Neural progenitor cell (in vitro differentiated cells): ENCODE measurements at places on chromosomes 6 and 20.
A peak's percentile ranks its signal among the peaks of the same experiment; 100 is the strongest.

DNA sequence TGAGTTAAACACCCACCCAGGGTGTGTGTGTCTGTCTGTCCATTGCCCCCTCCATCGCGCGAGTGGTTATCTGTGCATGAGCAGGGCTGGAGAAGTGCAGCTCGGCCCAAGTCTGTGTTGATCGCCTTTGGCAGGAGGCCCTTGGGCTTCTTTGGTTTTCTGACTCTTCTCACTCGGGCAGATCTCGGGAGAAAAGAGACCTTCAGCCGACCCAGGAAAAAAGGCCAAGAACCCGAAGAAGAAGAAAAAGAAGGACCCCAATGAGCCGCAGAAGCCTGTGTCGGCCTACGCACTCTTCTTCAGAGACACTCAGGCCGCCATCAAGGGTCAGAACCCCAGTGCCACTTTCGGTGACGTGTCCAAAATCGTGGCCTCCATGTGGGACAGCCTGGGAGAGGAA is 132.9 kb downstream of the JPH2 start:
- no peak for DNase-seq

DNA sequence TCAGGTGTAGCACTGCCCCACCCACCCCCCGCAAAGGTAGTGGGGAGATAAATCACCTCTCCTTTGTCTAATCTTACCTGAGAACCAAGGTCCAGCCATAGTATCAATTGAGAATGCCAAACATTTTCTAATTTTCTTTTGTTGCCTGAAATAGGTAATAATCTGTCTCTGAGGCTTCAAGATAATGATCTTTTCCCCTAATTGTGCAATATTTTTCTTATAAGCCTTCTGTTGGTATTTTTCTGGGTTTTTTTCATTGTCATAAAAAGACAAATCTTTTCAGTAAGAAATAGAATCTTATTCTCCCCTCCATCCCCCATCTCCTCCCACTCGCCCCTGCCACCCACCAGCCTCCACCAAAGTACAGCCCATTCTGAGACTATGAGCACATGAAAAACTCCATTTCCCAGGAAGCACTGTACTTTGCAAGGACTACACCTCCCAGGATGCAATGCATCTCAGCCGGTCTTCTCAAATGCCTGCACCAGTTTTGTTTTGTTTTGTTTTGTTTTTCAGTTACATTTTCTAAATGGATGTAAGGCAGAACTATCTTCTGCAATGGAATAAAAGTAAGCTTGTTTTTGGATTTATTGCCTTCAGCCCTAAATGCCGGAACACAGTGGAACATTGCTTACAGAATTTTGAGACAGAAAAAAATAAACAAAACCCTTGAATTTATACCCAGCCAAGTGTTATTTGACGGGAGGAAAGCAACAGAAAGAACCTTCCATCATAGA is 268.0 kb downstream of the TFAP2A start:
- DNase-seq: peak; percentile 62

- no peak for DNase-seq
Measured at GRCh38 chr6:148846778-148847761, 100.2 kb downstream of the UST start.

GRCh38 chr6:90160013-90160412 is 136.6 kb downstream of the BACH2 start:
- no peak for DNase-seq

DNA sequence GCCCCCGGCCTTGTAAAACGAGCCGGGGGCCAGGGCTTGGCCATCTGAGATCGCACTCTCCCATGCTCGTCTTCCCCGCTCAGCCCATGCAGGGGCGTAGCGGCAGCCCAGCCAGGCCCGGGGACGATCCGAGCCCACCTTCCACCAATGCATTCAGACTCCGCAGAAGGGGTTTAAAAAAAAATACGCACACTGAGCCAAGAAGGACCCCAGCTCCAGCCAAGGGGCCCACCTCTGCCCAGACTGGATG is 320 bp downstream of the GSTA4 start:
- DNase-seq: no peak

- no peak for DNase-seq
Measured at GRCh38 chr6:155341130-155341828, 27.0 kb upstream of the TFB1M start.

GRCh38 chr6:11944111-11944510 is 68.0 kb upstream of the HIVEP1 start:
- DNase-seq: no peak

DNA sequence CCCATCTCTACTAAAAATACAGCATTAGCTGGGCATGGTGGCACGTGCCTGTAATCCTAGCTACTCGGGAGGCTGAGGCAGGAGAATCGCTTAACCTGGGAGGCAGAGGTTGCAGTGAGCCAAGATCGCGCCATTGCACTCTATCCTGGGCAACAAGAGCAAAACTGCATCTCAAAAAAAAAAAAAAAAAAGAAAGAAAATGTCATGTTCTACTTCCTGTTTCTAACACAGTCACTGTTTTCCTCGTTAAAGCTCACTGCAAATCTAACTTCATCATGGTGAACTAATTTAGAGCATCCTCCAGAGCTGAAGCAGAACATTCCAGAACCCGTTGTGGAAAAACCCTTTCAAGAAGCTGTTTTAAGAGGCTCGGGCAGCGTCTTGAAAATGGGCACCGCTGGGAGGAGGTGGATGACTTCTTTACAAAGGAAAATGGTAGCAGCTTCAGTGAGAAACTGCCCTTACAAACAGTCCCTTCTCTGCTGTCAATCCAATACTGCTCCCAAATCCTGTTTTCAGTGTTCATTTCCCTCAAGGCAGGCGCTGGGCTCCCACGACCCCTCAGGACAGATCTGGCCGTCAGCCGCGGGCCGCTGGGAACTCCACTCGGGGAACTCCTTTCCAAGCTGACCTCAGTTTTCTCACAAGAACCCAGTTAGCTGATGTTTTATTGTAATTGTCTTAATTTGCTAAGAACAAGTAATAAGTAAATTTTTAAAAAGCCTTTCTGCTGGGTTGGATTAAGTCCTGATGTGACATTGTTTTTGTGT is 12.5 kb downstream of the CTSZ start:
- DNase-seq: no peak

- DNase-seq: no peak
Measured at GRCh38 chr6:147704691-147705090, 196.2 kb downstream of the SAMD5 start.

GRCh38 chr6:155126727-155127439 is 131.8 kb downstream of the TIAM2 start:
- no peak for DNase-seq

GRCh38 chr6:146550911-146551310 is 7.3 kb downstream of the RAB32 start:
- no peak for DNase-seq

GRCh38 chr6:88304520-88304919 is 138.4 kb upstream of the CNR1 start:
- no peak for DNase-seq

DNA sequence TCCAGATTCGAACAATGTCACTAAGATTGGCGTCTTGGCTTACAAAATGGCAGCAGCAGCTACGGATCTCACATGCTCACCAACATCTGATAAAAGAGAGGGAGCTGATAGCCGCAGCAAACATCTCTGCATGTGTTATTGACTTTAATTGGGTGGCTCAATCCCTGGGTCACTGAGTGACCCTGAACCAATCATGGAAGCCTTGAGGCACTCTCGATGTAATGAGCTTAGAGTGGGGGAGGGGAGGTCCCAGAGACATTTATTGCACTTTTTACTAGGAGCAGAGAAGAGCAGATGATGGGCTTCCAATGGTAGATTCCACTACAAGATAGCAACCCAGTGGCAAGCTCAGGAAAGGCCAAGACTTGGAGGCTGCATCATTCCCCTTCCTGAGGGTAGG is 238.7 kb downstream of the BMP7 start:
- DNase-seq: no peak

- DNase-seq: no peak
Measured at GRCh38 chr6:10553871-10554270, 32.7 kb downstream of the GCNT2 start.

- DNase-seq: no peak
Measured at GRCh38 chr20:10571313-10571815, 102.4 kb downstream of the JAG1 start.

DNA sequence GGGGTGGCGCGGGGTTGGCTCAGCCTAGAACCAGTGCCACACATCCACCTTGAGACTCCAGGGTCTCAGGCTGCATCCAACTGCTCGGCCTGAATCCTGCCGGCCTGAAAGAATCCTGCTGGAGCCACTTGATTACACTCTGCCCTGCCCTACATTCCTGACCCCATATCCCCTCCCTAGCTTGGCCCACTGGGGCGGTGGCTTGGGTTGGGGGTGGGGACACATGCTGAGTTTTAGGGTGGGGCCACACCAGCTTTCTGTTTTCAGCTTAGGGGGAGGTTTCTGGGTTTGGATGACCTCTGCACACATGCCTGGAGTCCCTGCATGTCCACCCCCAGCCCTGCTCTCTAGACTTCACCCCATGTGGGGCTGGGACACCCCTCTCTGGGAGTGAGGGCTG is 6.8 kb downstream of the ITPR3 start:
- peak; percentile 37 for DNase-seq

GRCh38 chr6:22025468-22026163 is 271.2 kb downstream of the PRL start:
- DNase-seq: peak; percentile 87

GRCh38 chr6:17842014-17842776 is 135.5 kb upstream of the NUP153 start:
- DNase-seq: no peak

- no peak for DNase-seq
Measured at GRCh38 chr6:52909531-52909930, at the start of gene GSTA3. GSTA3 (minus strand) TSS chr6:52909698; CDS start chr6:52905834, 3,864 bp downstream.

DNA sequence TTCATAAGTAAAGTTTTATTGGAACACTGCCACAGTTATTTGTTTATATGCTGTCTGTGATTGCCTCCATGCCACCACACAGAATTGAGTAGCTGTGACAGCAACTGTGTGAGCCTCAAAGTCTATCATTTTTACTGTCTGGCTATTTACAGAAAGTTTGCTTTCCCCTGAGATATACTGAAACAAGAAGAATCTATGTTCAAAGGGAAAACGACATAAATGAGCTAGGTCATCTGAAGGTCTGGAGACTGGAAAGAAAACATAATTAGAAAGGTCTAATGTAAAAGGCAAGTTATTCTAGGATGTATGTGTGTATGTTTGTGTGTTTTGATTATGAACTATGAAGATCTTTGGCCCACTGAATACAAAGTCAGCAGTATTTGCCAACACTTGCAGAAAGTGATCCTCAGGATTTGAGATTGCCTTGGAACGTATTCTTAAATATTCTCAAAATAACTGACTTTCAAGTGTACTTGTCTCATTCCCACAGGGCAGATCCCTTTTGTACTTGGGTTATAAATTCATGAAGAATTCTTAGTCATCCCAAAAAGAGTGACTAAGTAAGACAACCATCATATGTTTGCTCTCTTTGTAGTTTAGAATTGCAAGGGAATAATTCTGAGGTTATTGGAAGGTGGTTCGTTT is 677.7 kb downstream of the DOK5 start:
- DNase-seq: no peak

- no peak for DNase-seq
Measured at GRCh38 chr6:35358086-35358485, 15.7 kb downstream of the PPARD start.

GRCh38 chr6:129446272-129447197 is 263.4 kb downstream of the ARHGAP18 start:
- DNase-seq: no peak

DNA sequence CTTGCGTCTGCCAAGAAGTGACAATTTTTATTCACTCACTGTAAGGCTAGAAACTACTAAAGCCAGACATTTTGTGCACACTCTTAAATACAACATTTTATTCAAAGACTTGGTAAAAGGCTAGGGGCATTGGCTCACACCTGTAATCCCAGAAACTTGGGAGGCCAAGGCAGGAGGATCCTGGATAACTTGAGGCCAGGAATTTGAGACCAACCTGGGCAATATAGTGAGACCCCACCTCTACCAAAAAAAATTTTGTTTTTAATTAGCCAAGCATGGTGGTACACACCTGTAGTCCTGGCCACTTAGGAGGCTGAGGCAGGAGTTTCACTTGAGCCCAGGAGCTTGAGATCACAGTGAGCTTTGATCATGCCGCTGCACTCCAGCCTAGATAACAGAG is 11.3 kb upstream of the SENP6 start:
- DNase-seq: no peak

- DNase-seq: no peak
Measured at GRCh38 chr6:113856375-113856624, 845 bp upstream of the MARCKS start.

GRCh38 chr6:4017058-4017739 is 61.7 kb downstream of the FAM217A start:
- no peak for DNase-seq

DNA sequence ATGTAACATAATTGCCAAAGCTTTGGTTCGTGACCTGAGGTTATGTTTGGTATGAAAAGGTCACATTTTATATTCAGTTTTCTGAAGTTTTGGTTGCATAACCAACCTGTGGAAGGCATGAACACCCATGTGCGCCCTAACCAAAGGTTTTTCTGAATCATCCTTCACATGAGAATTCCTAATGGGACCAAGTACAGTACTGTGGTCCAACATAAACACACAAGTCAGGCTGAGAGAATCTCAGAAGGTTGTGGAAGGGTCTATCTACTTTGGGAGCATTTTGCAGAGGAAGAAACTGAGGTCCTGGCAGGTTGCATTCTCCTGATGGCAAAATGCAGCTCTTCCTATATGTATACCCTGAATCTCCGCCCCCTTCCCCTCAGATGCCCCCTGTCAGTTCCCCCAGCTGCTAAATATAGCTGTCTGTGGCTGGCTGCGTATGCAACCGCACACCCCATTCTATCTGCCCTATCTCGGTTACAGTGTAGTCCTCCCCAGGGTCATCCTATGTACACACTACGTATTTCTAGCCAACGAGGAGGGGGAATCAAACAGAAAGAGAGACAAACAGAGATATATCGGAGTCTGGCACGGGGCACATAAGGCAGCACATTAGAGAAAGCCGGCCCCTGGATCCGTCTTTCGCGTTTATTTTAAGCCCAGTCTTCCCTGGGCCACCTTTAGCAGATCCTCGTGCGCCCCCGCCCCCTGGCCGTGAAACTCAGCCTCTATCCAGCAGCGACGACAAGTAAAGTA is 547 bp upstream of the ESR1 start:
- no peak for DNase-seq

- DNase-seq: peak; percentile 20
Measured at GRCh38 chr6:89830170-89830809, 610 bp downstream of the CASP8AP2 start.

GRCh38 chr6:134809130-134809529 is 140.8 kb downstream of the ALDH8A1 start:
- no peak for DNase-seq
